ENCODE measurements at places on chromosomes 1 and 21. TPM values are rescaled to one million over a fixed set of nuclear protein-coding genes. Genes with fewer than 3 reads are reported as not detected.

PAPPA2 gene
- total RNA-seq, result 0.05 TPM

SDC3 gene
- total RNA-seq, result 11.9 TPM

OR2G3 gene
- not detected for total RNA-seq

CNN3 gene
- 330 TPM for total RNA-seq

CEP85 gene
- total RNA-seq, result 13.4 TPM

AUNIP gene
- total RNA-seq, result 2.5 TPM

NTRK1 gene
- not detected for total RNA-seq

RUNX3 gene
- total RNA-seq, result not detected

S100B gene
- not detected for total RNA-seq

CD53 gene
- not detected for total RNA-seq

OR2W3 gene
- not detected for total RNA-seq

ADCY10 gene
- not detected for total RNA-seq

SYNC gene
- total RNA-seq, result 10.6 TPM

RGS1 gene
- not detected for total RNA-seq

AMPD1 gene
- total RNA-seq, result not detected

HSD11B1 gene
- total RNA-seq, result 0.13 TPM

POMGNT1 gene
- total RNA-seq, result 57.8 TPM

CD164L2 gene
- total RNA-seq, result not detected

GBP2 gene
- total RNA-seq, result 27.1 TPM

RSPH1 gene
- total RNA-seq, result not detected

PGBD5 gene
- total RNA-seq, result not detected

IRF6 gene
- total RNA-seq, result 0.44 TPM

NBPF4 gene
- not detected for total RNA-seq

KRTAP19-3 gene
- total RNA-seq, result not detected

REN gene
- 0.40 TPM for total RNA-seq

FAM163A gene
- total RNA-seq, result 0.30 TPM

LCE3E gene
- total RNA-seq, result not detected

KIAA0040 gene
- 16.5 TPM for total RNA-seq

CCDC17 gene
- 0.10 TPM for total RNA-seq

LRRC39 gene
- total RNA-seq, result 0.13 TPM

SHISA4 gene
- 22.5 TPM for total RNA-seq

FNDC5 gene
- total RNA-seq, result 0.07 TPM

JAM2 gene
- total RNA-seq, result 0.79 TPM

LRRC8C gene
- 51.8 TPM for total RNA-seq

GLMP gene
- 123 TPM for total RNA-seq

TBX15 gene
- 0.49 TPM for total RNA-seq

NBPF6 gene
- not detected for total RNA-seq

NID1 gene
- total RNA-seq, result 87.7 TPM

LHX8 gene
- total RNA-seq, result not detected

BCL2L15 gene
- total RNA-seq, result 0.07 TPM

Data from mammary microvascular endothelial cell (primary cell).